Retinal pigment epithelial cell (primary cell): ENCODE measurements at places on chromosomes 11 and 22.

- DNase-seq = no peak
Observed at GRCh38 chr11:75994616-75995015, 179.6 kb downstream of the UVRAG start.

GRCh38 chr11:116697639-116698038, 75.1 kb downstream of the BUD13 start:
- DNase-seq = no peak

- DNase-seq = no peak
Observed at GRCh38 chr11:69074375-69075140, 25.8 kb downstream of the TPCN2 start.

- no peak for DNase-seq
Observed at GRCh38 chr11:62981743-62982142, 3.0 kb downstream of the SLC22A6 start.

- DNase-seq = peak; percentile 78
Observed at GRCh38 chr11:112172362-112172994, 2.8 kb upstream of the BCO2 start.
